GM03348 (cell line): ENCODE measurements at places on chromosomes 16 and 17.

DNA sequence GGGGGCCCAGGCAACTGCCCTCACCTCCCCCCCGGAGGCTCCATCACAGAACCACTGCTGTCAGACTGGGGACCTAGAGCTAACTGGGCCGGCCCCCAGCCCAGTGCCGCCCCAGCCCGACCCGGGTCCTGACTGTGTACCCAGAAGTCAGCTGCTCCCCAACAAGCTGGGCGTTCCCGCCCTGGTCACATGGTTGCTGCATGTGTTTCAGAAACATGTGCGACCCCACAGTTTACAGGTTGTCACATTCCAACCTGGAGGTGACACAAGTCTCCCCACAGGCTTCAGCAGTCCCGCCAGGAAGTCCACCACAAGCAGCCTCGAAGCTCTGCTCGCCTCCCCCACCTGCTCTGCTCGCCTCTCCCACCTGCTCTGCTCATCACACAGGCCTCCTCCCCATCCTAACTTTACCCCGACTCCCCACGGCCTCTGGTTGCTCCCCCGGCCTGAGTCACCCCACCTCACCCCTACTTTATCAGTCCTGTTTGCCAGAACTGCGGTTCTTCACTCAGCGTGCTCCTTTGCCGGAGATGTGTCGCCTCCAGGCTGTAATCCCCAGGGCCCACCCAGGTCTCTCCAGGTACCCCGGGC, 968 bp downstream of the MRPL28 start:
- no peak for DNase-seq

GRCh38 chr17:79026376-79027273, 2.7 kb downstream of the C1QTNF1 start:
- DNase-seq = peak; percentile 83

DNA sequence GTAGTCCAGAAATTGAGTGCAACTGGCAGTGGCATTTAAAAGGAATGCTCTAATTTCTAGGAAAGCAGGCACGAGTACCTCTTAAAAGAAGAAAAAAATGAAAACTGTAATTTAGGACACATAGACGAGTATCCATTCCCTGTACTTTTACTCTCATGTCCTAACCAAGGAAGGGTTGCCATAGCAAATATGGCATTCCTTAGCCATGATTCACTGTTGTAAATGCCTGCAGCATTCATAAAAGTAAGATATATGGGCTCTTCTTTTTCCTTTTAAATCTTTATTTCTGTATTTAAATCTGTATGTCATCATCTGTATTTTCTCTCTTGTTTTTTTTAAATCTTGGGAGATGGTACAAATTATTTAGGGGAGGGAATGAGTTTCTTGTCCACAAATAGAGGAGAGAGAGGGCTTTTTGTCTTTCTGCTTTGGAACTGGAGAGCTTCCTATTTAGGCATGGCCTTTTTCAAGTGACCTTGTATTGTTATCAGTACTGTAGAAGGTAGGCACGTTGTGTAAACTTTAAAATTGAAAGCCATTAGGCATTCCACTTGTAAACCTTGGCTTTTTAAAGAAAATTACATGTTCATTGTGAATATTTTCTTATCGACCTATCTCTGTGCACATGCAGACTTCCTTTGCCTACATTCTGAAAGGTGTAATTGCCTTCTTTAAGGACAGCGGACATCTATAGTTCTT, 50.0 kb downstream of the TENT4B start:
- DNase-seq = peak; percentile 83

- no peak for DNase-seq
Observed at GRCh38 chr17:50207315-50207714, 5.9 kb upstream of the COL1A1 start.

GRCh38 chr17:62852195-62852594, 44.1 kb upstream of the MARCHF10 start:
- DNase-seq = no peak

DNA sequence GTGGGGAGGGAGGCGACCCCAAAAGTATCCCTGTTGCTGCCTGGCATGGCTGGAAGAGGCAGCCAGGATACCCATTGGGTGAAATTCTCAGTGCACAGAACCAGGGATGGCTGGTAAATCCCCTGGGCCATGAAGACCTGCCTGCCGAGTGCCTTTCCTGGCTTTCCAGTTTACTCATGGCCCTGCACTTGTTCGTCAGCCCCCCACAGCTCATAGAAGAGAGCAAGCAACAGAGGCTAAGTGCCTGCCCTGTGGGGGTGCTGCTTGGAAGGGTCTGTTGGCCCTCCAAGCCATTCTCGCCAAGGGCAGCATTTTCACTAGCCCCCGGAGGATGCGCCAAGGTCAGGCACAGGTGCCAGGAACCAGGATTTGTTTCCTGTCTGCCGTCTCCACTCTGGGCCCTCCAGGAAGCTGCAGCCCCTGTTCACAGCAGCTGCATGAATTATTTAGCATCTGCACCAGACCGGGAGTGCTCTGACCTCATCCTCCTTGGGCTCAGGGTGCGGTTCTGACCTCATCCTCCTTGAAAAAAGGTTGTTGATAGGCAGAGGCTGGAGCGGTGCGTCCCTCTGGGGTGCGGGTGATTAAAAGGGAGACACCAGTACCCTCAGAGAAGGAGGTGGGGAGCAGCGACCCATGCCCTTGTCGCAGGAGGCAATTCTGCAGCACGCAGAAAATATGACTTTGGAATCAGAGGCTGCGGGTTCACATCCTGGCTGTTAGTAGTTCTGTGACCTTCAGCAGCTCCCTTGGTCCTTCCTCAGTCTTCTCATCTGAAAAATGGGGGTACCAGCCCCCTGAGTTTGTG, 14.2 kb upstream of the CD300A start:
- DNase-seq = no peak

DNA sequence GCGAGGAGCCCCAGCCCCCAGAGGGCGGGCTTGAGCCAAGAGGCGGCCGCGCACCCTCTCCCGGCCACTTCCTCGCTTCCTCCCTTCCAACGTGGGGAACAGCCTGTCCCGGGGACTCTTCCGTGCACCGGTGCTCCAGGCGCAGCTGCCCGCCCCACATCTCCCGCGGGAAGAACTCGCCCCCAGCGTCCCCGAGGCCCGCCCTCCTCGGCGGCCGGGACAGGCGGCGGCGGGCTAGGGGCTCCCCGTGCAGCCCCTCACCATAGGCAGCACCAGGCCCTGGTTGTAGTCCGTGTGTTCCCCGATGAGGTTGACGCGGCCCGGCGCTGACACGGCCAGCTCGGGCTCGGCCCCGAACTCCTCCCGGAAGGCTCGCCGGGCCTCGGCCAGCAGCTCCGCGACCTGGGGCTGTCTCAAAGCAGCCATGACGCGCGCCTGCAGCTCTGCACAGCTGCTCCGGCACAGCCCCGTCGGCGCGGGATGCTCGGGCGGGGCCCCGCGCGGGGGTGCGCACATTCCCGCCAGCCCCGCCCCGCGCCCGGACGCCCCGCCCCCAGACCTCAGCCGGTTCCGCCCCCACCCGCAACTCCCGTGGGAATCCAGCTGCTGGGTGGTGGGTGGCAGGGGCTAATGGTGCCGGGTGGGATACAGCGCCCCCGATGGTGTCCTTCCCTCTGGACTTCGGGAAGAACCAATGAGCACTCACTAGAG, at the start of gene GALK1:
Gene GALK1, minus strand, starts transcription at position 482 of the 711 bp plus-strand sequence. Its CDS starts 56 bp downstream, at position 426.
- peak; percentile 94 for DNase-seq

DNA sequence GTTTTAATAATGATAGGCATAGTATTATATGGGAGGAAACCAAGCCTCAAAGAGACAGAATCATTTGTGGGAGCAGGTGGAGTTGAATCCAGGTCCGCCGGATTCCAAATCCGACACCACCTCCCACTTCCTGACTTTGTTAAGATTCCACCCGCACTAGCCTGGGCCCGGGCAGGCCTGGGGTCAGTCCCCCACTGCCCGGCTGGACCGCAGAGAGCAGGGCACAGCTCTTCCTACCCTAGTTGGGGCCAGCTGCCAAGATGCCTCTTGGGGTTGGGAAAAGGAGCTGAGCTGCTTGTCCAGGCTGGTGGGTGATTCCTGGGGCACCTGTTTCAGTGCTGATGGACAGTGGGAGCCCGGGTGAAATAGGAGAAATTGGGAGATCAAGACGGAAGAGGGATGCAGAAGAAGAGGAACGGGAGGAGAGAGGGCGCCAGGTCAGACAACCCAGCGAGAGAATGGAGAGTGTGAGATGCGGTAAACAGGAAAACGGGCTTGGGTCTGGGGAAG, 53.9 kb downstream of the OR1D5 start:
- DNase-seq = no peak

DNA sequence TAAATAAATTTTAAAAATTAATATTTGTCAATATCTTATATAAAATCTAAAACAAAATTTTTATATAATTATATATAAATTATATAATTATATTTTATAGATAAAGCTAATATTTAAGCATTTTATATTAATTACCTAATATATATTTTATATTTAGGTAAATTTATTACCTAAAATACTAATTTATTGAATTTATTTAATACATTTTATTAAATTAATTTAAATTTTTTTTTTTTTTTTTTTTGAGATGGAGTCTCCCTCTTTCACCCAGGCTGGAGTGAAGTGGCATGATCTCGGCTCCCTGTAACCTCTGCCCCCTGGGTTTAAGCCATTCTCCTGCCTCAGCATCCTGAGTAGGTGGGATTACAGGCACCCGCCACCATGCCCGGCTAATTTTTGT, 22.4 kb downstream of the ATAD5 start:
- no peak for DNase-seq

DNA sequence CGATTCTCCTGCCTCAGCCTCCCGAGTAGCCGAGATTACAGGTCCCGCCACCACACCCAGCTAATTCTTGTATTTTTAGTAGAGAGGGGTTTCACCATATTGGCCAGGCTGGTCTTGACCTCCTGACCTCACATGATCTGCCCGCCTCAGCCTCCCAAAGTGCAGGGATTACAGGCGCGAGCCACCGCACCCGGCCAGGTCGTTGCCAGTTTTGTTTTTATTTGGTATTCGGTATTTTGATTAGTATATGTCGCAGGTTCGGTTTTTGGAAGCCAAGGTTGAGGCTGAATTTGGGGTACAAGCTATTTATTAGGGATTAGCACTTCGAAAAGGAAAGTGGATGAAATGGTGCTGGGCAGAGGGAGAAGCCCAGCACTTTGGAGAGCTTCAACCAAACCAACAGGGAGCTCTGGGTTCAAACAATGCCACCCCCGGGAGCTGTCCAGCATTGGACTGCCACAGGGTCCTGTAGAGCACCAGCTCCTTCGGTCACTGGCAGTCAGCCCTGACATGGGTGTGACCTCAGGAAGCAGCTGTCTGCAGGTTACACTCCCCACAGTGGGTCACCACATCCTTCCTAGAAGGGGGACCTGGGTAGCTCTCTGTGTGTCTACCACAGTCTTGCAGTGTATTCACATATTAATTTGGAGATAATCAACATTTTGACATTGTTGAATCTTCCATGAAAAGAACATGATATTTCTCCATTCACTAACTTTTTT, 1.5 kb upstream of the CLEC10A start:
- DNase-seq = peak; percentile 2

- DNase-seq = no peak
Observed at GRCh38 chr16:55301385-55302008, 22.5 kb upstream of the IRX6 start.

GRCh38 chr17:18280249-18280648, 19.8 kb downstream of the MIEF2 start:
- no peak for DNase-seq

- no peak for DNase-seq
Observed at GRCh38 chr17:41417576-41418015, 6.8 kb downstream of the KRT37 start.

DNA sequence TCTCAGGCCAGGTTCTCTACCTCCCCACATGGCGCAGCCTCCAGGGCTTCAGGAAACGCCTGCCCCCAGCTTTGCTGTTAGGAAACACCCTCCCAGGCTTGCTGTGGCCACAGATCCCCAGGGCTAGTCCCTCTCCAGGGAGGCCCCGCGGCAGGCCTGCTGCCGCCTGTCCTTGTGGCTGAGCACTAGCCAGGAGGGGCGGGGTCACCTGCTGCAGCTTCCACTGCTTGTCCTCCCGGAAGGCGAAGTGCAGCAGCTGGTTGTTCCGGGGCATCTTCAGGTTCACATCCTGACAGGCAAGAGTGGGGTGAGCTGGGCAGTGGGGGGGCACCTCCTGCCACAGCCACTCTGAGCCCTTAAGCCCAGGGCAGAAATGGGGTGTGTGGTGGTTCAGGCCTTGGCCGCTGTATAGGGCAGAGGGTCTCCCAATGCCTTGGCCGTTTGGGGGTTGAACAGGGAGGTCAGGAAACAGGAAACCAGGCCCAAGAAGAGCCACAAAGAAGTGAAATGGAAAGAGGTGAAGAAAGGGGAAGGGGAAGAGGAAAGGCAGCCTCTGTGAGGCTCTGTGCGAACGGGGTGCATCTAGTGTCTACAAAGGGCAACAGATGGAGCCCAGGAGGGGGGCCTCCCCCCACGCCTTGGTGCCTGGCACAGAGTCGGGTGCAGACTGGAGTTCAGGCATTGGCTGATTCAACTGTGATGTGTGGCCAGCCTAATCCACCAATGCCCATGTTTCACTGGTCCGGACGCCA, 2.0 kb downstream of the ROGDI start:
- no peak for DNase-seq

DNA sequence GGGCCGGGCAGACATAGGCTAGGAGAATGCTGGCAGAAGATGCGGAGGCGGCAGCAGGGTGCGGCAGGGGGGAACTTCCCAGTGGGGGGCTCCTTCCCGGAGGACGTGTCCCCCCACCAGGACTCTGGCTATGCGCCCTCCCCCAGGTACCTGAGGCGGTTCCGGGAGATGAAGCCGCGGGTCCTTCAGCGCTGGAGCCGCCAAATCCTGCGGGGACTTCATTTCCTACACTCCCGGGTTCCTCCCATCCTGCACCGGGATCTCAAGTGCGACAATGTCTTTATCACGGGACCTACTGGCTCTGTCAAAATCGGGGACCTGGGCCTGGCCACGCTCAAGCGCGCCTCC, 3.4 kb downstream of the WNK4 start:
- DNase-seq = no peak

- no peak for DNase-seq
Observed at GRCh38 chr17:44976206-44976605, 8.1 kb upstream of the C1QL1 start.

DNA sequence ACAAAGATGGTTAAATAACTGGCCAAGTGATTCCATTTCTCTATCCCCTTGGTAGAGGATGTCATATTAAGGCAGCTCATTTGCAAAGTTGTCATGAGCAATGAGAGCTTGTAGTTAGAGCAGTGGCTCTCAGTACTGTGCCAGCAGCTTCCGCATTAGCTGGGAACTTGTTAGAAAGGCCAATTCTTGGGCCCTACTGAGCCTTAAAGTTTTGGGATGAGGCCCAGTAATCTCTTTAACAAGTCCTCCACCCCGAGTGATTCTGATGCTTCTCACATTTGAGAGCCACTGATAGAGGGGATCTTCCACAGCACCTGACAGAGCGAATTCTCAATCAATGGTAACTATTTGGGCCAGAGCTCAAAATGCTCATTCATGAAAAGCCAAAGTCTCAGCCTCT, 20.2 kb upstream of the CCL1 start:
- DNase-seq = no peak

DNA sequence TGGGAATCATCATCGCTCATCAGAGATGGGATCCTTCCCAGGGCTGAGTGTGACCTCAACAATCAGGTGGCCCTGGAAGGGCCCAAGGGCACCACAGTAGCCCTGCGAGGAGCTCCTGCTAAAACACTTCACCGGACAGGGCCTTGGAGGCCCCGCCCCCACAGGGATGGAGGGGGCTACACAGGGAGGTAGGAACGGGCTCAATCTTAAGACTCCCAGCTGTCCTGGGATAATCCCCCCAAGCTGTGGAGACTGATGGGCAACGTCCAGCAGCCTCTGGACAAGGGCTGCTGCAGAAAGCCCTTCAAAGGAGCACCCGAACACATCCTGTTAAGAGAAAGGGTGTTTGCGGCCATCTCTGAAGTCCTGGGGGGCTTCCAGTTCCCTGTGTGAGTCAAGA, 60.4 kb downstream of the ZNF423 start:
- no peak for DNase-seq
